Stimulated activated CD8-positive, alpha-beta memory T cell treated with anti-CD3 and anti-CD28 coated beads, Interleukin-7, amount 100 ng/mL, for 1 hour (primary cell): ENCODE measurements at places on chromosomes 13 and 19.
A peak's percentile ranks its signal among the peaks of the same experiment; 100 is the strongest.

- no peak for DNase-seq
These were observed 92.6 kb upstream of the TMTC4 start for GRCh38 chr13:100767192-100767591.

DNA sequence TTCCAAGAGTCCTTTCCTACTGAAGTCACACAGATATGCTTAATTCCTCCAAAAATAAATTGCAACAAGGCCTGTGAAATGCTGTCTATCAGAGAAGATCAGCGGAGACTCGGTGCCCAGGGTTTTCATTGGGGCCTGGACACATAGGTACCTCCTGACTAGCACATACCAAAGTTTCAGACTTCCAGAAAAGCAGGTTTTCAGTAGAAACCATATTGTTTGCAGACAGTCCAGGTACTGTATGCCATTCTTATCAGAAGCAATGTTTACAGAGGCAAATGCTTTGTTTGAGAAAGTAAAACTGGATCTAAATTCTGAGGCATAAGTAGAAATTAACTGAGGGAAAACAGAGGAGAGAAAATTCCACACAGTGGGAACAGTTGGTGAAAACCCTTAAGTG is 12.8 kb downstream of the ZNF229 start:
- DNase-seq = no peak

DNA sequence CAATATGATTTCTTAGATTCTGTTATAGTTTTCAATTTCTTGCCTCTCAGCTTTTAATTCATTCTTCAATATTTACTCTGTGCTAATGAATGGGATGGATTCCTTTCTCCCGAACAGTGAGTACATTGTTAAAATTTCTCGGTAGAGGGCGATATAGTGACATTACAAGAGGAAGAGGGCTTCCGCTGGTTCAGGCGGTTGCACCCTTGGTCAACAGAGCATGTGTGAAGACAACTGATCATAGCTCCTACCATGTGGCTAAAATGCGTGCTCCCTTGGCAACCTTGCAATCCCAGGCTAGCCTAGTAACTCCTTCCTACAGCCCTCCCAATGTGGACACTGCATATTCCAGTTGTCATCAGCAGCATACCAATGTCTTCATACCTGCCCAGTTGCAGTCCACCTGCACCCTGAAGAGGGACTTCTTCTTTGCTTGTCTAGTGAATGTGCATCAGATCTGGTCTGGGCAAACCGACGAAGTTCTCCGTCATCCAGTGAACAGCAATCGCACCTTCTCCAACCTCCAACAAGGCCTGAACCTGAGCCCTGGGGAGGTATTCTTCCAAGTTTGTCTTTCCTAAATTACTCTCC is 653.0 kb upstream of the GPC6 start:
- no peak for DNase-seq

DNA sequence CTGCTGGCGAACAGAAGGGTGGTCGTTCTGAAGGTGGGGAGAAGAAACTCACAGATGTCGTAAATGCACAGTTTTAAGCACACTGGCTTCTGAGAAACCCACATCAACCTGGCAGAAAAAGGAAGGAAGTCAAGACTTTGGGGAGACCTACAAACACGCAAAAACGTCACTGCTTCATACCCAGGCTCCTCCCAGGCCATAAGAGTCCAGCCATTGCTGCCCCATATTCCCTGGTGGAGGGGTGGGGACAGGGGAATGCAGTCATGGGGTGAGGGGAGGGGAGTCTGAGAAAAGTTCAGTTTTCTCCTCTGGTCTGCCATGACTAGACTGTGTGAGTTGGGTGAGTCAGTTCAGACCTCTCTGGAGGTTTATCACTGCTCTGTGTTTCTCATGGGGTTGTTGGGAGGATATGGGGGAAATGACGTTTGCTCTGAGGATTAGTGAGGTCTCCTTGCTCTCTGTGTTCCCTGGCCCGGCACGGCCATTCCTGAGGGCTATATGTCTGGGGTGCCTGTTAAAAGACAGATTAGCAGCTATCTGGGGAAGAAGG is 139.0 kb downstream of the FLT1 start:
- no peak for DNase-seq

- DNase-seq = no peak
These were observed 137.3 kb upstream of the SERP2 start for GRCh38 chr13:44236370-44236769.

DNA sequence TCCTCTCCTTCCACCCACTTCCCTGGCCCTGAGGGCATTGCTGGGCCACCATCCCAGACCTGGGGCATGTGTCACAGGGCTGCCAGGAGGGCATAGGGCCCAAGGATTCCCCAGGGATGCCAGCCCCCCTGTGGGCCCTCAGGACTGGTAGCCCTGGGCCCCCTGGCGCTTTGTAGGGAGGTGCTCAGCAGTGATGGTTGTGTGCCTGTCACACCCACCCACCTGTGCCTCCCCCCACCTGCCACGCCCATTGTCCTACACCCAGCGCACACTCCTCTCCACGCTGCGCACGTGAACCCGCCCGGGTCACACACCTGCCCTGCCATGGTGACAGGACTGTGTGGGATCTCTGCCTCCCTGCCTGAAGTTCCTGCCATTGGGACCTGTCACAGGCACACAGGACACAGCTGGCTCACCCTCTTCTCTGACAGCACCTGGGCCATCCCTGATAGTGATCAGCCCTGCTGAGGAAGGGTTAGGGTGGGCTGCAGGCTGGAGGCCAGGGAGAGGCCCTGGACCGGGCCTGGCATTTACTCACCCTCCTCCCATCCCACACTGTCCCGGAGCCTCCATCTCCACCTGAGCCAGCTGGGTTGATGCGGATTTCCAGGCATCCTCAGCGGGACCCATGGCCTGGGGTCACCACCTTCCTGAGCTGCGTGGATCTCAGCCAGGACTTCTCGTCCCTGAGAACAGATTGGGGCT is 23.9 kb downstream of the WTIP start:
- no peak for DNase-seq

GRCh38 chr13:93101226-93101734 is 125.3 kb upstream of the GPC6 start:
- no peak for DNase-seq

- DNase-seq = no peak
These were observed 469 bp downstream of the ABHD17A start for GRCh38 chr19:1884719-1885334.

DNA sequence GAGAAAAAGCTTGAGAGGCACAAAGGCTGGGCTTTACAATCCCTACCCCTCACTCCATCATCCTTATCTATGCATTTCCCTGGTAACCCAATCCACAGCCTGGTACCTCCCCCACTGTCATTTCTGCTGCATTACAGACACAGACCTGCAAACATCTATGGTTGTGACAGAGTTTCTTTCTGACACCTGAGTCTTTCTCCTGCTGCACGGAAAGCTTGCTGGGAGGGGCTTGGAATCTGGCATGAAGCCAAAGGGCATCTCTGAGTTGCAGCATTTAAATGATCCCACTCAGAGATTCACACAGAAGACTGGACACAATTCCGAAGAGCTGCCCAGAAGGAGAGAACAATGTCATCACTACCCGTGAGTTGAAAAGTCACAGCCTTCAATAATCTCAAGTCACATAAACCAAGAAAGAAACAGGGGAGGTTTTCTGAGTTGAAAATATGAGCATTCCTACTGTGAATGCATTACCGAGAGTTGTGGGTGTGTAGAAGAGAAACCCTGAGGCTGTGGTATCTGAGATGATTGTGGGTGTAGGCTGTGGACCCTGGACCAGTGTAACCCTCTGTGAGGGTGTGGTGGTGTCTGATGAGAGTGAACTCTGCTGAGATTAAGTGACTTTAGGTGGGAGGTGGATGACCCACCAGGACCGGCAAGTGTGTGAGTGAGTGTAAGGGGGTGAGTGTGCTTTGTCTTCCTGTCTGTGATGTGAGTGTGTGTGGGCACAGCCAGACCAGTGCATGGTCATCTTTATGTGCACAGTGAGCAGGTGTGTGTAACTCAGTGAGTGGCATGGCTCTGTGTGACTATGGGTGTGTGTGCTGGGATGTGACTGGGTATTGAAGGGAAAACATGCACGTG is at the start of gene LGALS14:
LGALS14 (plus strand) TSS at position 301 of the 864 bp plus-strand sequence; CDS start at position 349, 48 bp downstream.
- no peak for DNase-seq

DNA sequence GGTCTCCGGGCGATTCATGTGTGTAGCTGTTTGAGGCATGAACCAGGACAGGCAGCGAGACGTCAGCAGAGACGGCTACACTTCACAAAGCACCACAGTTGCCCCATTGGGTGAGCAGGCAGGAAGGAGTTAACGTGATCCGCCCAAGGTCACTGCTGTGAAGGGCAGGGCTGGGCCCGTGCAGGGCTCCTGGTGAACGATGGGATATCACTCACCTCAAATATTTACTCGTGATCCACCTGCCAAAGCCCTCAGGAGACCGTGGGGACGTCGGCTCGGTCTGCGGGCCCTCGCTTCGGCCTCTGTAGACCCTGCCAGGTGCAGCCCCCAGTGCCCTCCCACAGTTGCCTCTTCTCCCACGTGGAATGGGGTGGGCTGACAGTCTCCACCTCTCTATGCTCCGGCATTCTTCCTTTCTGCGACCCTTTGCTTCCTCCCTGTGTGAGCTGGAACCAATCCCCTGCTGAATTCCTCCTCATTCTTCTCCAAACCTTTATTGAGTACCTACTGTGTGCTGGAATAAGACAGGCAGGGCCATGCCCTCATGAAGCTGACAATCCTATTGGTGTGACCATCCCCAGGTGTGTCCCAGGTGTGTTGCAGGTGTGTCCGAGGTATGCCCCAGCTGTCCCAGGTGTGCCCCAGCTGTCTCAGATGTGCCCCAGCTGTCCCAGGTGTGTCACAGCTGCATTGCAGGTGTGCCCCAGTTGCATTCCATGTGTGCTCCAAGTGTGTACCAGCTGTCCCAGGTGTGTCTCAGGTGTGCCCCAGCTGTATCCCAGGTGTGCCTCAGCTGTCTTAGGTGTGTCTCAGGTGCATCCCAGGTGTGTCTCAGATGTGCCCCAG is 2.0 kb upstream of the GRK1 start:
- no peak for DNase-seq

DNA sequence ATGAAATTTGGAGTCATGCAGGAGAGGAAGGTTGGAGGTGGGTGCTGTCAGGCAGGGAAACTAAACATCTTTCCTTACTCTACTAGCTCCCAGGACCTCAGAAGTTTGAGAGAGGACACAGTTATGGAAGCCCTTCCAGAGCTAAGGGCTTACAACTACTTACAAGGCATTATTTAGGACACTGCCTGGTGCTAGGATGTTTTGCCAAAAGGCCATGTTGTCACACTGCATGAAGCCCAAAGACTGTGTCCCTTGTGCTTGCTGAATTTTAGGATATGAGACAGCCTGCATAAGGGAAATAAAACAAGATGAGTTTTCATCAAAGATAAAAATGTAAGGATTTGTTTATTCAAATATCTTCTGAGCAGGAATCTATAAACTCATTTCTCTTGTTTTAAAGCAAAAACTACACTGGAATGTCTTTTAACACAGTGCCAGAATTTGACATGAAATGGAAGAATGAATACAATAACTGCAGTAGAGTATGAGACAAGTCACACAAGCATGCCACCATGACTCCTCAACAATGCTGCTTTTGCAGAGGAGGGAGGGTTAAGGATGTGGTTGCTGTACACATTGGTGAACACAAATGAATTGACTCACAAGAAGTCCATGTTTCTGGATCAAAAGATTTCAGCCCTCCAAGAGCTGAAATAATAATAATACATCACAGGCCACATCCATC is 258.4 kb downstream of the SPRY2 start:
- no peak for DNase-seq

- peak; percentile 69 for DNase-seq
These were observed 2.1 kb upstream of the CCL25 start for GRCh38 chr19:8050274-8051096.

- DNase-seq = no peak
These were observed 11.3 kb upstream of the UBL3 start for GRCh38 chr13:29861694-29862110.

DNA sequence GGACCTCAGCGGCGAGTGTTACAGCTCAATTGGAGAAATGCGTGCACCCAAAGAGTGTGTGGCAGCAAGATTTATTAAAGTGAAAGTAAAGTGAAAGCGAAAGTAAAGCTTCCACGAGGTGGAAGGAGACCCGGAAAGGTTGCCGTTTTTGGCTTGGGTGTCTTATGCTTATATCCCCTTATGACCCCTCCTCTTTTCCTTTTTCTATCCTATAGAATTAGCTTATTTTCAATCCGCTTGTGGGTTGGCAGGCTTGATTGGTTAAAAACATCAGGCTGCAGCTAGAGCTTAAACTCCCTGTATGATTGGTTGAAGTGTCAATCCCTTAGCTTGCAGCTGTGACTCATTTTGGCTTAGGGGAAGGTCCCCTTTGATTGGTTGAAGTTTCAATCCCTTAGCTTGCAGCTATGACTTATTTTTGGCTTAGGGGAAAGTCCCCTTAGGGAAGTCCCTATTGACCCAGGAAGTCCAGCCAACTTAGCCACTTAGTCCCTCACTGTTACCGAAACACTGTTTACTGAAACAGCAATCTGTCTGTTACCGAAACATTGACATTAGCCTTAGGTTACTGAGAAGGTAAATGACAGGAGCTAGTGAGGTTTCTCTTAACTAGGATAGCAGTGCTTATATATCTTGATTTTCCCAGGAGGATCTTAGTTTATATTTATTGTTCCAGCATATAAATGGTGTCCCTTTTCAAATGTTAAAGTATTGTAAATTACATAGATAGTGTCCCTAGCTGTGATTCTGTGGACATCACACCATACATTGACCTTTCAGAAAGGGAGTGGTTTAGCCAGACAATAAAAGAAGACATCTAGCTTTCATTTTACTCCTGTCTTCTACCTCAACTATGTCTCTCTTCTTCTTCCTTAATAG is 575.8 kb downstream of the DACH1 start:
- DNase-seq = no peak

GRCh38 chr19:32497391-32497790 is 83.6 kb upstream of the PDCD5 start:
- DNase-seq = no peak

GRCh38 chr13:48891586-48891985 is 84.1 kb upstream of the FNDC3A start:
- DNase-seq = no peak

GRCh38 chr19:3239367-3239766 is 14.9 kb downstream of the CELF5 start:
- DNase-seq = no peak

GRCh38 chr13:49791315-49791710 is 1.2 kb downstream of the KPNA3 start:
- DNase-seq = no peak

- DNase-seq = no peak
These were observed 7.8 kb upstream of the ATP12A start for GRCh38 chr13:24672141-24673132.

- no peak for DNase-seq
These were observed 36.2 kb upstream of the LRCH1 start for GRCh38 chr13:46516599-46517338.
